Iris pigment epithelial cell (primary cell): ENCODE measurements at places on chromosomes 6 and 20.

DNA sequence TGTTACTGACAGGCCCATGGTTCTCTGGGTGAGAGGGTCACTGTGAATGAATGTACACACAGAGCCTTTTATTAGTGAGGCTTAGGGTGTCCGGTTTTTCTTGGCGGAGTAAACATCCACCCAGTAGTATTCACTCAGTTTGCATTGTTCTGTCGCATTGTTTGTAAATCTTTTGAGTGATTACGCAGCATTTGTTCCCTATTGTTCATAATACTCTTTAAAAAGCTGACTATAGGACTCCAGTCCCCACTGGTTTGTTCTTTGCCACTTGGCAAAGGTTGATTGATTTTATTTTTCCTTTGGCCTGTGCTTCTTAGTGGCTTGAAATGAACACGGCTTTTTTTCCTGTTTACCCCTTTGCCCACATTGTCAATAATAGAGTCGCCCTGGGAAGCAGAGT, 130.1 kb upstream of the ESR1 start:
- no peak for DNase-seq

- peak; percentile 68 for DNase-seq
Measured at GRCh38 chr6:37308069-37308815, 45.5 kb upstream of the RNF8 start.

GRCh38 chr6:52815167-52816092, 11.8 kb upstream of the GSTA1 start:
- peak; percentile 33 for DNase-seq

- peak; percentile 70 for DNase-seq
Measured at GRCh38 chr6:45677381-45678284, 299.9 kb upstream of the SUPT3H start.
